AG09319 (cell line): ENCODE measurements at places on chromosomes 2 and 18.
A peak's percentile ranks its signal among the peaks of the same experiment; 100 is the strongest.

GRCh38 chr2:56473524-56473923, 289.7 kb downstream of the CCDC85A start:
- DNase-seq: no peak

DNA sequence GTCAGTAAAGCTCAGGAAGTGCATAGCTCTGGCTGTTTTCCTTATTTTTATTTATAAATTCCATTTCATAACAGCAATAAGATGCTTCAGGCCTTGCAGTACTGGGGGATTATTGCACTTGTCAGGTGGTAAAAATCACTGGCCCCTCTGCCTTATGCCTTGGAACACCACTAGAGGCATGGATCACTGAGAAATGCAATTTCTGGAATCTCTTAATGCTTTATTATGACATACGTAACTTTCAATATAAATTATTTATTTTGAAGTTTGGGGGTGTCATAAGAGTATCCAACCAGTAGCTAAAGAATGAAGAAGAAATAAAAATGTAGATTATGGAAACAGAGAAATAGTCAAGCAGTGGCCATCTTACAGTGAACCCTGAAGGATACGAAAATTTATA, 183.1 kb downstream of the FIGN start:
- DNase-seq: no peak

GRCh38 chr18:48735681-48736255, 196.9 kb downstream of the CTIF start:
- no peak for DNase-seq

GRCh38 chr2:11542275-11542819, 8.5 kb downstream of the GREB1 start:
- DNase-seq: no peak

DNA sequence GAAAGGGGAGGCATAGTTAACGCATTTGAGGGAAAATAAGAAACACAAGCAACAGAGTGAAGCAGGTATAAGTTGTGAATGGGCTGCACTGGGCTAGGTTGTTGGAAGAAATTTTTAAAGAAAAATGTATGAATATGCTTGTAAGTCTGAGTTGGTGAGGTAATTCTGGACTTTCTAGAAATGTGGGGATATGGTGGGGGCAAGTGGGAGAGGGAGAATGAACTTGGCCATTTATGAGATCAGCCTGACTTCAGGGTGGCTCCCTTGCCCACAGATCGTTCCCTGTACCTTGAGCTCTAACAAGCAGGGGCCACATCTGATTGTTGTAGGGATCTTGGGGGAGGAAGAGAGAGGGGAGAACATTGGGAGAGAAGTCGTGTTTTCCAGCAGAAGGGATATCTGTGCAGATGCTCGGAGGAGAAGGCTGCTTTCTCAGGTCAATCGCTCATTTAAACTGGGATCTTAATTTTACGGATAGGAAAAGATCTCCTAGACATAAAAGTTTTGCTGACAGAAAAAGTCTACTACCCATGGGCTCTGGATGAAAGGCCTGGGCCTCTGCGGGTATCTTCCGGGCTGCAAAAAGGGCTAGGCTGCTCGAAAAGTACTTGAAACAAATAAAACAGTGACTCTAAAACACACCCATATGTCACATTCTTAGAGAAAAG, 42.5 kb upstream of the FZD5 start:
- no peak for DNase-seq

DNA sequence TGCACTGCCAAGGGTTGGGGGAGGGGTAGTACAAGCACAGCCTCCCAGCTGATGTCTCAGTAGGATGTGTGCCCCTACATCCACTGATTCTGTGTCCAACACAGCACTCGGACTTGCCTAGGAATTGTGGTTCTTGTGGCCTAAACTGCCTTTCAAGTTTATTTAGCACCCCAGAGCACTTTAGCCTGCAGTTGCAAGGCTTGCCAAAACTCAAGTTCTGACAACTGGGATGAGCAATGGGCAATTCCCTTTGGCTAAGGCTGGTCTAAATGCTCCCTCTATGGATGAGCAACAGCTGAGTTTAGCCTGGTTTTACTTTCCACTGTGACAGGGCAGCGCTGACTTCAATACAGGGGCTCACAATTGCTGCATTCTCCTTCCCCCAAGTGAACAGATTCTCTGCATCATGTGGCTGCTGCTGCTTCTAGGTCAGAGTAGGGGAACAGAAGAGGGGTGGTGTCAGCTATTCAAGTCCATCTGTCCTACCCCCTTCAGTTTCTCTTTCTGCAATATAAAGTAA, 471.5 kb downstream of the PIK3C3 start:
- DNase-seq: no peak

GRCh38 chr2:48954935-48955334, 199.4 kb downstream of the FSHR start:
- DNase-seq: no peak

DNA sequence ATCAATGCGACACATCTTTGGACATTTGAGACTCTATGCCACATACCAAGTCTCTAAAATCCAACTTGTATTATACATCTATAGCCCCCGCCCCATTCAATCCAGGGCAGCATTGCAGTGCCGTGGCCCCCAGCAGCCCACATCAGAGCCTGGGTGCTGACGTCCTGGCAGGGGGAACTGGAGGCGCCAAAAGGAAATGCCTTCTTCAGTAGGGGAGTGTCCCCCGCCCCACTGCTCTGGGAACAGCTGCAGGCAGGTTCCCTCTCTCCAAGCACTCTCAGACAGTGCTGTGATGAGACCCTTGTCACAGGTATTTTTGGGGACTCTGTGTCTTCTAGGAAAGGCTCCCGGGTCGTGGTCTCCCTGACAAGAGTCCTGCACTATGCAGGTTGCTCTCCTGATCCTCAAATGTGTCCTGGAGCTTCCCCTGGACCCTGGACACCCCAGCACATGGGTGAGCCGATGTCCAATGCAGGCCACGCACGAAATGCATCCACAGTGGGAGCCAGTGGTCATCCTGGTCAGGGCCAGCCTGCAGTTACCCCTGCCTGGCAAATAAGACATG, 188.7 kb downstream of the RTP5 start:
- DNase-seq: no peak

- DNase-seq: no peak
These were observed 1266.8 kb upstream of the TMEFF2 start for GRCh38 chr2:193461431-193461934.

GRCh38 chr2:144162652-144163051, 357.3 kb downstream of the ZEB2 start:
- DNase-seq: no peak

GRCh38 chr2:8502316-8502715, 179.5 kb upstream of the ID2 start:
- DNase-seq: no peak

GRCh38 chr2:120108049-120108448, 95.2 kb downstream of the EPB41L5 start:
- DNase-seq: peak; percentile 15

GRCh38 chr18:78587626-78588600, 391.7 kb upstream of the SALL3 start:
- DNase-seq: no peak

DNA sequence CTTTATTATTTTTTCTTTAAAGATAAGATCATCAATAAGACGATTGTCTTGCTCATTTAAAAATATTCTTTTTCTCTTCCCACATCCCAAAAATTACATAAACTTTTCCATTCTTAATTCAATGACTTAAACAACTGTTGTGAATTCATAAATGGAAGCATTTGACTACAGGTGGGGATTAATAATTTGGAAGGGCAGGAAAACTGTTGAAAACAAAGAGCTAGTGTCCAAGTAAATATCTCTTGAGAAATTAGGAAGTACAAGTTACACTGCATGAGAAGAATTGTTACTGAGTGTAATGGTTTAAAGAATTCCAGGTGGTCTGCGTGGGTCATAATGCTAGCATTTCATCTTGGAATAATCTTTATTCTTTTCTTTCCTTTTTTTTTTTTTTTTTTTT, 634.8 kb upstream of the ZEB2 start:
- no peak for DNase-seq

DNA sequence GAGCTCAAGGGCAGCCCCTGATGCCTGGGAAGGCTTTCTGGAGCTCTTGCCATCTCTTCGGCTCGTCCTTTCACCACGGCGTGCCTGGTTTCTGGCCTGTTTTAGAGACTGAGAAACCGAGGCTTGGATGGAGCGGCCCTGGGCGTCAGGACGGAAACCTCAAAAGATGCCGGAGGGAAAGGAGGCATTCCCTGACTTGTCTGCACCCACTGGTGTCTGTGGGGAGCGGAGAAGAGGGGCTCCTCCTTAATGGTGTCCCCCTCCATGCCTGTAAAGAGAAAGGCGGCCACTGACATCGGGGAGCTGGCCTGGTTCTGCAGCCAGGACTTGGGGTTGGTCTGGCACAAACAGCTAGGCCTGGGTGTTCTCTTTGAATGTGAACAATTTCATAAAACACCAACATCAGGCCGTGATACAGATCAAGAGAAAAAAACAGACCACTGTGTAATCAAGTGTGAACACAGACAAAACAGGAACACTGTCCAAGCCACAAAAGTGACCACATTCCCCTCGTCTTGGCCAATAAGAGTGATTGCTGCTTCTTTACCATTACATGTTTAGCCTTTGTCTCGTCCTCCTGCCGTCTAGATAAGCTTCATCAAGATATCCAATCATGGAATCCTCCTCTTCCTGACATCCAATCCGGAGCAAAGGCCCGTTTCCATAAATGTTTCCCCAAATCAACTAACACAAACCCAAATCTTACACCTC, 633 bp upstream of the ILKAP start:
- no peak for DNase-seq

- no peak for DNase-seq
These were observed 135.3 kb upstream of the SLC1A4 start for GRCh38 chr2:64853894-64854293.

GRCh38 chr2:83386549-83386948, 1072.5 kb downstream of the SUCLG1 start:
- DNase-seq: no peak

DNA sequence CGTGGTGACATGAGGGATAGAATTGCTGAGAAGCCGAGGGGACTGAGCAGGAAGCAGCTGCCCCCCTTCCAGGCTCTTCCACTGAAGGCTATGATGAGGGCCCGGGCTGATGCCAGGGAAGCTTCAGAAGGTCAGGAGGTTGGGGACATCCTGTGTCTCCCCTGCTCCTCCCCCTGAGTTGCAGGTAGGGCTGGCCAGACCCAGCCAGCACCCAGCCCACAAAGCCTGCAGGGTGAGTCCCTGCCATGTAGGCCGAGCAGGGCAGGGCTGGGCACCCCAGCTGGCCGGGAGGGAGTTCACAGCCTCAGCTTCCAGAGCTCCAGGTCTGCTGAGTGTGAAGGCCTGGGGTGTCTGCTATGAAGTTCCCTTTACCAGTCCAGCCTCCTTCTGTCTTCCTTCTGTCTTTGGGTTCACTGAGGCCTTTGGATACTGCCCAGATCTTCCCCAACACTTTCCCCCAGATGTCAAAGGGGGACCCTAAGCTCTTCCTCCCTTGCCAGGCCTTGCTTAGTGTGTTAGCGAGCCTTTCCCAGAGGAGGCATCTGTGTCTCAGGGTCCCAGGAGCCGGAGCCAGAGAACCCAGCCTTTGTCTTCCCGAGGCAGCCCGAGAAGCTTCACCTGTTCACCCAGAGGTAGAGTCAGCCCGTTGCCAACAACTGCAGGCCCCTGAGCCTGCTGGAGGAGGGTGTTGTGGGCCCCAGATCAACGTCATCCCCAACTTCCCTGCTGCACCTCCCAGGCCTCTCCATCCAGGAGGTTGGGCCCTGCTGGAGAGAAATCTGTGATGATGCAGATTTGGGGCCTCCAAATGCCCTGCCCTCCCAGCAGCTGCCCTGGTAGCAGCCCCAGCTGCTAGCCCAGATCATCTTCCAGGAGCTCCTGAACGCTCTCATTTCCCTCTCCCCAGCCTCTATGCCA, 3.6 kb upstream of the NCL start:
- no peak for DNase-seq

DNA sequence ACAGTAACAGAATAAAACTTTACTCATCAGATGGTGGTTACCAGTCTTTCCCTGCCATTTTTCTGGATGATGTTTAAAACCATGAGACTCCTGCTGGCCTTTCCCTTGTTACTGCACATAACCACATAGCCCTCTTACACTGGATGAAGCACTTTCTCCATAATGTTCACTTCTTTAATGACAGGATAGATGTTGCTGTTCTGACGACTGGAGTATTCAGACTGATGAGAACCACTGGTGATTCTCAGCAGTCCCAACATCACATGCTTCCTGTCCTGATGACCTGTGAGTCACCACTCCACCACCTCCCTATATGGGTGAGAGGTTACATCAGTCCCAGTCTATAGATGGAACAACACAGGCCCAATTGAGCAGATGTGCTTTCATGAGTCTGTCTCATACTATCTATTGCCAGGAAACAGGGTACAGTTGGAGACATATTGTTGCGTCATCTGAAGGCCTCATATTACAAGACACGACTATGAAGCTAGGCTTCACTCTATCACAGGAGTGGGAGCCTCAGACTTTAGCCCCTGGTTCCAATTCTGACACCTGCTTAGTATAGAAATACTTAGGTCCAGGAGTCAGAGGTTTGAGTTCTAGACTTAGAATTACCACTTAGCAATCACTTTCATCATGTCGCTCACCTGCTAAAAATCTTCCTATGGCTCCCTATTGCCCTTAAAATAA, 145.7 kb upstream of the KLF7 start:
- peak; percentile 69 for DNase-seq

DNA sequence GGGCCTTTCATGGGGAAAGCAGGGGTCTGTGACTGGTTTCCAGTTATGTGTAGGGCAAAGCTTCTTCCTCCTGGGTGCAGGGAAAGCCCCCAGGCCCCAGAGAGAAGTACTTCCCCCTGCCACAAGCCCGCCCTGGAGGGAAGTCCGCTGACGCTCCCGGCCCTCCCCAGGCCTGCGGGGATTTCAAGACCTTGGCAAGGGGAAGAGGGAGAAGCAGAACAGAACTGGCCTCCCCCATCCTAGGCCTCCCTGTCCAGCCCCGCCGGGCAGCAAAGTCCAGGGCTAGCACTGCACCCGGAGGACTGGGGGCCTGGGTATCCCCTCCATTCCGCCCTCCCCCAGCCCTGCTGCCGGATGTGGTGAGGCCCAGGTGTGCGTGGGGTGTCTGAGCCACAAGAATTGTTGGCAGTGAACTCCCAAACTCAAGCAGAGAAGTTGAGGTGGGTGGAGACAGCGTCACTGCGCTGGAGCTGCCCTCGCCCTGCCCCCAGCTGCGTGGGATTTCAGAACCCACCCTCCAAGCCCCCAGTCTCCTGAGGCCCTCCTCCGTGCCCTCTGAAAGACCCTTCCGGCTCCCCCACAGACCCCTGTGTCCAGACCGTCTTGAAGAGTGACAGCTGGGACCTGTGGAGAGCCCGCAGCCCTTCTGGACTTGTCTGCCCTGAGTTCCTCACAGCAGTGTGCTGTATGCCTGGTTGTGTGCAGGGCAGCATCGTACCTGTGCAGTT, 1.1 kb upstream of the DUSP2 start:
- DNase-seq: no peak

DNA sequence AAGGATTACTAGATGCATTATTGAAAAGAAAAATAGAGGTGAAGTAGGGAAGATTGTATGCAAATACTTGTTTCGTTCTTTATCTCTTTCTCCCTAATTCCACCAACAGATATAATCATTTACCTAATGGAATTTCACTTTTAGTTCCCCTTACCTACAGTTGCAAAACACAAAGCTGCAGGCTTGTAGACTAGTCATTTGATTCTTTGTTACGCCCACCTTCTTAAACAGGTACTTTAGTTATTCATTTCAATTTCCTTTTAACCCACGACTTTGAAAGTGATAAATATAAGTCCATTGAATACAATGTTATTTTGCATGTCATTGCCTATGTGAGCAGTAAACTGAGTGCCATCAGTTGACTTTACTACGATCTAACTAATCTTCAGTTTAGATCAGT, 3.9 kb upstream of the HRH4 start:
- no peak for DNase-seq
